Uterus (tissue), 4 donors: ENCODE measurements at places on chromosomes 7 and 10. TPM values are rescaled to one million over a fixed set of nuclear protein-coding genes. Genes with fewer than 3 reads are reported as not detected.

MCU gene
- 13.8 TPM for total RNA-seq

GRCh38 chr7:121505021-121505420 is 108.9 kb upstream of the FAM3C start:
- H3K27ac ChIP-seq, result peak overlapping the region; percentile 66
- H3K27me3 ChIP-seq, result no peaks in the 10 kb centered on the region
- H3K36me3 ChIP-seq, result no peaks in the 10 kb centered on the region
- no peak overlapping the region for H3K4me3 ChIP-seq
- no peak for DNase-seq
- no peaks in the 10 kb centered on the region for H3K4me1 ChIP-seq

DNA sequence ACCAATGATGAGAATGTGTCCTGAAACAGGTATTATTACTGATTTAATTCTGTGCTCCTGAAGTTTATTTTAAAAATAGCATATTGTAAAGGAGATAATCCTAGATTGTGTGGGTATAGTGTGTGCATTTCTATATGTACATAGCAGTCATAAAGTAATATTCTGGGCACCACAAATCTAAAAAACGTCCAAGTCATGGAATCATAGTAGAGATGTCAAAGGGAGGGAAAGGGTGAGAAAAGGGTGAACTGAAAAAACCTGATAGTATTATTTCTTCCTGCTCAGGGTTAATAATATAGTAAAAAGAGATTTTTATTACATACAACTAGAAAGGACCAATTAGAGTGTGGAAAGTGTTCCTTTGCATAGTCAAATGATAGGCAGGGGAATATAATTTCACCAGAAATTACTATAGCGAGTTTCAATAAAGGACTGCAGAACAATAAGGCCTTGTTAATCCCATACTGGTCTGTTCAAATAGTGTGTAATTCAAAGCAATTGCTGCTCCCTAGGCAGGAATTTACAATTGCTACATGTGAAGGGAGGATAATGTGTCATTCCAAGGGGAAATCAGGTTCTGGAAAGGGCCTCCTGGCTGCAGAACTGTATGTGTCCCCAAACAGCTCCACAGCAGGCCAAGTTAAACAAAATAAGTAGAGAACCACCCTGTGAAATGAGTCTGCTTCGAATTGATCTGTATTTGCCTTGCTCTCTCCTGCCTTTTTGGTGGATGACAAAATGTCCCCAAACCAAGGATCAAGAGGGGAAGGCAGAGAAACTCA is 42.5 kb upstream of the KMT2E start:
- H3K36me3 ChIP-seq, result no peaks in the 10 kb centered on the region
- H3K4me1 ChIP-seq, result no peaks in the 10 kb centered on the region
- no peak for DNase-seq

DNA sequence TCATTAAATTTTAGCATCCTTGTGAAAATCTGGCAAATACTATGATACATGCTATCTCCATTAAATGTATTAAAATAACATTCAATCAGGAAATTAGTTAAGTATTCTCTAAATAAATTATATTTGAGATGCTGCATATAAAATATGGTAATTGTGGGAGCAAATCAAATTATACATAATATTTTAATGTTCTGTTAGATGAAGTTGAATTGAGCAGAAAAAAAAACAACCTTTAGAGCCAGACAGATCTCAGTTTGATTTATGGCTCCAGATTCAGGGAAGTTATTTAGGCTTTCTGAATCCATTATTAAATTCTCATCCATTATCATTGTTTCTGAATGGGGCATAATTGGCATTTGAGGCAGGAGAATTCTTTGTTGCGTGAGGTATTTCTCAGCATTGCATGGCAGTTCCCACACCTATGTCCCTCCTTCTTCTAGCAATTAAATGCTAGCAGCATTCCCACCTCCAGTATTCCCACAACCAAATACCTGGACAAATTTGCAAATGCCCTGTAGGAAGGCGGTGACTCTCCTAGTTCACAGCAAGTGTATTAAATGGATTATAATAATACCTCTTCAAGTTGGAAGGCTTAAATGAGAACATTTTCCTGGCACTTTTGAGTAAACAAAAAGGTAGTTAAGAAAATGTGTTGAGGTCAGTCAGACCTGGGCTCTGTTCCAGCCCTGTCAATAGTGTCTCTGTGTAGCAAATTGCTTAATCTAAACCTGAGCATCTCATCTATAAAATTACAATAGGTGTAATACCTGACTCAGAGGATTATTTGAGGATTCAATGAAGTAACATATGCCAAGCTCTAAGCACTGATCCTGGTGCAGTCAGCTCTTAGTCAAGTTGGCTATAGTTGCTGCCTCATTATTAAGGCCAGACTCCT is 108.9 kb downstream of the RNLS start:
- DNase-seq, result peak; percentile 43
- H3K27ac ChIP-seq, result peak overlapping the region; percentile 72
- no peak overlapping the region for H3K4me3 ChIP-seq
- H3K27me3 ChIP-seq, result no peaks in the 10 kb centered on the region
- no peaks in the 10 kb centered on the region for H3K36me3 ChIP-seq

- H3K36me3 ChIP-seq, result no peaks in the 10 kb centered on the region
- no peaks in the 10 kb centered on the region for H3K4me1 ChIP-seq
- H3K27ac ChIP-seq, result no peak overlapping the region
- no peak for DNase-seq
- H3K27me3 ChIP-seq, result no peaks in the 10 kb centered on the region
- H3K4me3 ChIP-seq, result no peak overlapping the region
Observed at GRCh38 chr10:24707445-24707844, 16.2 kb downstream of the ARHGAP21 start.
